ENCODE measurements at places on chromosomes 7 and 10.

DNA sequence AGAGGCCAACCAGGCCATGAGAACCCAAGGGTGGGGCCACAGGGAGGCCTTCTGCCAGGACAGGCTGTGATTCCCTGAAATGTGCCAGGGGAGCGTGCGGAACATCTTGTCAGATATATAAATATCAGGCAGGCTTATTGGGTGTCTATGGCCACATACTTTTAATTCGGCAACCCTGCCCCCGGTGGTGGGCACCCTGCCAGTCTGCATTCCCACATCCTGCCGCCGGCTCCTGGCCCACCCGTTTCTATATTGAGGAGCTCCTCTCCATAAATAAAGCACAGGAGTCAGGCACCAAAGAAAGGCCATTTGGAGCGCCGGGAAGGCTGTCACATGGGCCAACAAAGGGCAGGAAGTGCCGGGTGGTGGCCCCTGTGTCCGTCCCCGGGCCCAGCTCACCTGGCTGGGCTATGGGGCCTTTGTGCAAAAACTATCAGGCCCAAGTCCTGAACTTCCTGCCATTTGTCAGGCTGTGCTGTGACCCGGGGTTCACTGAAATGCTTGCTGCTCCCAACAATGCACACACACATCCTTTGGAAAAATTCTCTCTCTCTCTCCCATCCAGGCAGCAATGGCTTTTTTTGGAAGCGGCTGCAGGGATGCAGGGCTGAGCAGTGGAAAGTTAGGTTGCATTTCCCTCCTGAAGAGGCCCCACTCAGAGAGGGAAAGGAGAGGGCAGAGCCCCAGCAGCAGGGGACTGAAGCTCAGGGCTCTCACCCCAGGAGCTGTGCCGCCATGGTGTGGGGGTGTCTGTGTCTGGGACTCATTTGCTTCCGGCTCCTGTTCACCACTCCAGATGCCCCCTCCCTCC lies 25.0 kb upstream of the PODXL start:
- no peak for DNase-seq

DNA sequence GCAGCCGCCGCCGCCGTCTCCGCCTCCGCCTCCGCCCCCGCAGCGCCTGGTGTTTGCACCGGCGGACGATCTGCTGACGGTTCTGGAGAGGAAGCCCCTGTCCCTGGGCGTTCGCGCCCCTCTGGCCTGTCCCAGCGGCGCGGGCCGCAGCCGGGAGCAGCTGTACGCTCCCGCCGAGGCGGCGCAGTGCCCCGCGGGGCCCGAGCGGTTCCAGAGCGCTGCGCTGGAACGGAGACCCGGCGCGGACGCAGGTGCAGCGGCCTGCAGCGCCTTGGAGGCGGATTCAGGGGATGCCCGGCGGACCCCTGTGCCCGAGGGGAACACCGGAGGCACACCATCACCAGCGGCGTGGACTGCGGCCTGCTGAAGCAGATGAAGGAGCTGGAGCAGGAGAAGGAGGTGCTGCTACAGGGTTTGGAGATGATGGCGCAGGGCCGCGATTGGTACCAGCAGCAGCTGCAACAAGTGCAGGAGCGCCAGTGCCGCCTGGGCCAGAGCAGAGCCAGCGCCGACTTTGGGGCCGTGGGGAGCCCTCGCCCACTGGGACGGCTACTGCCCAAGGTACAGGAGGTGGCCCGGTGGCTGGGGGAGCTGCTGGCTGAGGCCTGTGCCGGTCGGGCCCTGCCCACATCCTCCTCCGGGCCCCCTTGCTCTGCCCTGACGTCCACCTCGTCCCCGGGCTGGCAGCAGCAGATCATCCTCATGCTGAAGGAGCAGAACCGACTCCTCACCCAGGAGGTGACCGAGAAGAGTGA lies 24.8 kb upstream of the ZNF735 start:
- DNase-seq, result no peak

DNA sequence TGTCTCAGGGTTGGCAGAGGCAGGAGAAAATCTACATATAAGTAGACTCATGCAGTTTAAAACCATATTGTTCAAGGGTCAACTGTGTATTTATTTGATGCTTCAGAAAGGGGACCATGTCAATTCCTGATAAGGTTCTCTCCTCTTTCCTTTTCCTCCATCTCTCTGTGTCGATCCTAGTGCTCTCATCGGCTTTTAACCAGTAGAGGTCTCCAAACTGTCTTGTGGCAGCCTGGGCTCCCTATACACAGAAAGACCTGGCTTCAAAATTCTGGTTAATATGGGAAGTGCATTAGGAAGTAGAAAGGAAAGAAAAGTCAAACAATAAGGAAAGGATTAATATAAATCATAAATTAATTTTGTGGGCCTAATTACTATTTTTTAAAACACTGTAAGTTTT lies 304.4 kb upstream of the C7orf33 start:
- no peak for DNase-seq

- no peak for DNase-seq
Observed at GRCh38 chr10:117217196-117217761, 20.0 kb downstream of the KCNK18 start.

- no peak for DNase-seq
Observed at GRCh38 chr10:95550073-95550672, 11.0 kb downstream of the SORBS1 start.

DNA sequence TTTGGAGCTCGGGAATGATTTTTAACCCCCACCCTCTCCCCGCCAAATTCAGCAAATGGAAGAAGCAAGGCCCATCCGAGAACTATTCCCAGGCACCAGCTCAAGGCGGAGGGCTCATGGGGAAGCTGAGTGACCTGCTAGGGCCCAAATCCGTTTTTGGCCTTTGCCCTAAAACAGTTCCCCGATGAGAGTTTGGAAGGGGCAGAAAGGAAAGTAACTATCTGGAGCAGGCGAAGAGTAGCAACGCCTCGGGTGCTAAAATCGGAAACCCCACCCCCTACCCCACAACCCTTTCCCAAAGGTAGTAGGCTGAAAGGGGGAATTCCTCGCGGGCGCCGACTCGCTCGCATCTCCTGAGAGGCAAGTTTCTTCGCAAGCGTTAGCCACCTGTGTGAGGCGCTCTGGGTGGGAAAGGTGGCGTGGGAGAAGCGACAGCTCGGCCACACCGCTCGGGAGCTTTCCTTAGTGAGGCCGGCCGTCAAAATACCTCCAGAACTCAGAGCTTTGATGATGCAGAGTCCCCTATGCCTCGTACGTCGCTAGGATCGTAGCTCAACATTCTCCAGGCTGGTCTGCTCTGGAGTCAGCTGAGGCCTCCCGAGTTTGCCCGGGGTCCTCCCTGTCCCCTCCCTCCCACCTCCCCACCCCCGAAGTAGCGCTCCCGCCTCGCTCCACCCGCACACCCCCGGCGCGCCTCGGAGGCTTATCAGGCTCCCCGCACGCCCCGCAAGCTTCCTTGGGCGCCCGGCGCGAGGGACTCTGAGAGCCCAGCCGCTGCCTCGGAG lies 642 bp upstream of the PRKG1 start:
- DNase-seq, result no peak

GRCh38 chr10:85047170-85047834 lies 718.9 kb downstream of the CCSER2 start:
- no peak for DNase-seq

- DNase-seq, result no peak
Observed at GRCh38 chr7:134701272-134701671, 54.6 kb downstream of the BPGM start.

GRCh38 chr7:66013938-66014337 lies 31.9 kb upstream of the GUSB start:
- no peak for DNase-seq

DNA sequence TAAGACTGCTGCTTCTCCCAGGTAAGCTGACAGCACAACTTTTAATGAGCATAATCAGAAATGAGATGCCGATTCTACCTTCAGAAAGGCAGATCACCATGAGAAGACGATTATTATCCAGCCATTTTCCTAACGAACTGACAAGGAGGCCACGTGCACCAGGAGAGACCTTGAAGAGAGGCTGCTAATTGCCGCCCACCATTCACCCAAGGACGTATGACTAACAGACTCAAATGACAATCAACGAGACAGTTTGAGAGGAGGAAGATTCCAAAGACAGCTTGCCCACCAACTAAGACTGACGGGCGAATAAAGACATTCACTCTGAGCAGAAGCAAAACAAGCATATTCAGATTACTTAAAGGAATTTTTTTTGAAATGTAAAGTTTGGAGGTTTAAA lies 301.9 kb upstream of the TAC1 start:
- DNase-seq, result no peak

GRCh38 chr7:137611606-137612005 lies 235.2 kb downstream of the DGKI start:
- no peak for DNase-seq

DNA sequence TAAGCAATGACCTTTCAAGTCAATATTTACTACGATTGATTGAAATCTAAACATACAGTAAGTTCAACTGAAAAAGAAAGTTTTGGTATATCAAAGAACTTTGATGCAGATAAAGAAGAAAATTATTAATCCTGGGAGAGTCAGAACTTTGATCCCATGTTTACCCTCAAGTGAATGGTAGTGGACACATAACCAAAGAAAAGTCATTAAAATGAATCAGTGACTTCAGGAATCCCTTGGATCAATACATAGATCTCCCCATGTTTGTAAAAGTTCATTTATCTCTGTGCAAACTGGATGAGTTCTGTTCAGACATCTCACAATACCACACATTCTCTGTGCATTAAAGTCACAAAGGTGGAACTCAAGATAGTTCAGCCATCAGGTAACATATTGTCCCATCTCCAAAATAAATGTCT lies 75.5 kb upstream of the RELN start:
- DNase-seq, result no peak

GRCh38 chr7:1476859-1477258 lies 17.6 kb upstream of the MICALL2 start:
- DNase-seq, result no peak

- no peak for DNase-seq
Observed at GRCh38 chr7:144763291-144763690, 72.6 kb downstream of the TPK1 start.

Measured in stimulated activated CD8-positive, alpha-beta memory T cell treated with anti-CD3 and anti-CD28 coated beads, Interleukin-15, amount 100 ng/mL, for 1 hour (primary cell).